ENCODE measurements at places on chromosomes 5 and 9.

DNA sequence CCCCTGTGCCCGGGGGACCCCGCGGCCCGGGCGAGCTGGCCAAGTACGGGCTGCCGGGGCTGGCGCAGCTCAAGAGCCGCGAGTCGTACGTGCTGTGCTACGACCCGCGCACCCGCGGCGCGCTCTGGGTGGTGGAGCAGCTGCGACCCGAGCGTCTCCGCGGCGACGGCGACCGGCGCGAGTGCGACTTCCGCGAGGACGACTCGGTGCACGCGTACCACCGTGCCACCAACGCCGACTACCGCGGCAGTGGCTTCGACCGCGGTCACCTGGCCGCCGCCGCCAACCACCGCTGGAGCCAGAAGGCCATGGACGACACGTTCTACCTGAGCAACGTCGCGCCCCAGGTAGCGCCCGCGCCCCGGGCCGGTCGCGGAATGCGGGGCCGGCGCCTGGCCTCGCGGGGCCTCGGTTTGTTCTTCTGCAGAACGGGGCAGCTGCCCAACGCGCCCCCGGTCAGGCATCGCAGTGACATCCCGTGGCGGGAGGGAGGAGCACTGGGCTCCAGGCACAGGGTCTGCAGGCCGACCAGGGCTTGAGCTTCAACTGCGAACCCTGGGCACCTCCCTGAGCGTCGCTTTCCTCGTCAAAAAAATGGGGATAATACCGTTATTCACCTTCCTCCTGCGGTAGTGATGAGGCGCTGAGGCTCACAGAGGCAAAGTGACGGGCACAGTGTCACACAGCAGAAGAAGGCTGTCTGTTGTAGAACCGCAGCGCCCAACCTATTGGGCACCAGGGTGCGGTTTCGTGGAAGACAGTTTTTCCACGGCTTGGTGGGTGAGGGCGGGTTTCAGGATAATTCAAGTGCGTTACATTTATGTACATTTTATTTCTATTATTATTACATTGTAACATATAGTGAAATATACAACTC is 777 bp downstream of the ENDOG start:
- peak; percentile 29 for DNase-seq

DNA sequence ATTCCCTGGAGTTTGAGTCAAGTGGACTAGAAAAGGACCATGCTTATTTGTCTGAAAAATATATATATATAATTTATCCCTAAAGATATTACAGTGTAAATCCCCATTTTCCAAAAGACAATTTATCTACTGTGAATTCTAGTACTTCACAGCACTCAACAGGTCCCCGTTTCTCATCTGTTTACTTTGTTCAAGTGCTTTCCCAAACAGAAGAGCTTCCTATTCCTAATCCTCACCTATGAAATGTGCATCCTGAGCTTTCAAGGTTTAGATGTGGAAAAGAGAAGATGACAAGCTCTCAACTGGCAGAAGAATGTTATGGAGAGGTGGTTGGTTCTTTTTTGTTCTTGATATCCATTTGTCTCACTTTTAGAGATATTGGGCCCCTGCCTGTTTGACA is 401.6 kb upstream of the ZNF608 start:
- DNase-seq, result no peak

- no peak for DNase-seq
Measured at GRCh38 chr5:167779644-167780043, 511.8 kb upstream of the WWC1 start.

DNA sequence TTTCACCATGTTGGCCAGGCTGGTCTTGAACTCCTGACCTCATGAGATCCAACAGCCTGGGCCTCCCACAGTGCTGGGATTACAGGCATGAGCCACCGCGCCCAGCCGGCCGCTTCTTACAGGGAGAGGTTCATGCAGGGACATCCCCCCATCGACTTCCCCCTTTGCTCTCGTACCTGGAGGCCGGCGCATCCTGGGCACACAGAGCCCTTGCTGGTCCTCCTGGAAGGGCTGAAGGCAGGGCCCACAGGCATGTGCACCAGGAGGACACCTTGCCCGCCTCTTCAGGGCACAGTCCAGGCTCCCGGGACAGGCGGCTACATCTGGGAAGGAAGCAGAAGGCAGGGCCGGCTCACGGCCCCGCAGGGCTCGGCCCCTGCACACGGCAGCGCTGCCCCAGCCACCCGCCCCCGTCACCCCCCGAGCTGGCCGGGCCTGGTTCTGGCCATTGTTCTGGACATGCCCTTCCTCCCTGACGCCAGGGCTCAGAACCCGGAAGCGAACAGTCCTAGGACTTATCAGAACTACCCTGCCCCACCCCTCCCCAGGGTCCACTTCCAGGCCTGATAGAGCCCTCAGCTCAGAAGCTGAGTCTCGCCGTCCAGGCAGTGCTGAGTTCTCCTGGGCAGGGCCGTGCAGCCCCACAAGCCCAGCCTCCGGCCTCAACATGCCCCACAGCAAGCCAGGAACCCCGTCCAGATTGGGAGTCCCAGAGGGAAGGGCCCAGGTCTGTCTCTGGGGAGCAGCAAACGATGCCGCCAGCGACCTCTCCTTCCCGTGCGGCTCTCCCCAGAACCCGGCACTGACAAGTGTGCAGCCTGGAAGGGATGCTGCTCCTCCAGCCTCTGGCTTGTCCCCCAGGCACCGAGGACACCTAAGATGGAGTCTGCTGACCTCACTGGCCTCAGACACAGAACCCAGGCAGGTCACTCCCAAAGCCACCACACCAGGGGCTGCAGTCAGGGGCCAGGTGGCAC is 2.9 kb downstream of the NPDC1 start:
- no peak for DNase-seq

DNA sequence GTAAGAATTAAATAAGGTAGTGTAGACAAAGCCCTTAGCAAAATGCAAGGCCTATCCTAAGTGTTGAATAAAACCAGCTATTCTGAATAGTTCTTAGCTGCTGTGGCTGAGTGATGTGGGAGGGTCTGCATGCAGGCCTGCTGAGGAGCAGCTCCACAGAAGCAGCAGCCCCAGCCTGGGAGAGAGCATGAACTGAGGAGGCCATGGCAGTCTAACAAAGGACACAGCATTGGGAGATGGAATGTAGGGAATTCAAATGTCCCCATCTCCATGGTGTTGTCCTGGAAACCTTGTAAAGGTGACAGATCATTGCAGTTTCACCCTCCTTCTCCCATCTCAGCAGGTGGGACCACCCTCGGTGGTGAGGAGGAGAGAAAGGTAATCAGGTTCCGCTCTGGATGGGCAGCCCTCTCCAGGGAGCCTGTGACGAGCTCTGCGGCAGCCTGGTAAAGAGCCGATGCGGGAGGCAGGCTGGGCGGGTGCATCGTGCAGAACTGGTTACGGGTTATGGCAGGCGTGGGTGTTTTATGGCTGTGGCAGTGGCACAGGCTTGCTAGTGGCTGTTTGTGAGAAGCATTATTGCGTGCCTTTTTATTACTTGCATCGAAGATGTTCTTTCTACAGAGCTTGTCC is 199.9 kb upstream of the GLRA1 start:
- DNase-seq, result no peak

DNA sequence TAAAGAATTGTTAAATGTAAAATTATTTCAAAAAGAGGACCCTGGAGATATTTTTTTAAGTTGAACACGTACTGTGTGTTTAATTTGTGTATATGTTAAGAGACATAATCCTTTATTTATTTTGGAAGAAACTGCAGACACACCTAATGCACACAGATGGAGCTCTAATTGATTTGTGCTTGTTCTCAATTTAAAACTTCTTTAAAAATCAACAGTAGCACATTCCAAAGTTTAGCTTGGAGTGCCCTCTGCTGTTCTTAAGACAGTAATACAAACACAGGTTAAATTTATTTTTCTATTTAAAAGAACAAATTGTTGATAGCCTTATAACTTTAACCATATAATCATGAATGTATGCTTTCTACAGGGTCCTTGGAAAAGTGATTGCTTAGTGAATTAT is 277.6 kb upstream of the ADAMTS16 start:
- peak; percentile 59 for DNase-seq

GRCh38 chr9:136361047-136361753 is 2.3 kb downstream of the DNLZ start:
- DNase-seq, result no peak

- DNase-seq, result no peak
Measured at GRCh38 chr5:2291146-2291840, 408.6 kb upstream of the IRX4 start.

DNA sequence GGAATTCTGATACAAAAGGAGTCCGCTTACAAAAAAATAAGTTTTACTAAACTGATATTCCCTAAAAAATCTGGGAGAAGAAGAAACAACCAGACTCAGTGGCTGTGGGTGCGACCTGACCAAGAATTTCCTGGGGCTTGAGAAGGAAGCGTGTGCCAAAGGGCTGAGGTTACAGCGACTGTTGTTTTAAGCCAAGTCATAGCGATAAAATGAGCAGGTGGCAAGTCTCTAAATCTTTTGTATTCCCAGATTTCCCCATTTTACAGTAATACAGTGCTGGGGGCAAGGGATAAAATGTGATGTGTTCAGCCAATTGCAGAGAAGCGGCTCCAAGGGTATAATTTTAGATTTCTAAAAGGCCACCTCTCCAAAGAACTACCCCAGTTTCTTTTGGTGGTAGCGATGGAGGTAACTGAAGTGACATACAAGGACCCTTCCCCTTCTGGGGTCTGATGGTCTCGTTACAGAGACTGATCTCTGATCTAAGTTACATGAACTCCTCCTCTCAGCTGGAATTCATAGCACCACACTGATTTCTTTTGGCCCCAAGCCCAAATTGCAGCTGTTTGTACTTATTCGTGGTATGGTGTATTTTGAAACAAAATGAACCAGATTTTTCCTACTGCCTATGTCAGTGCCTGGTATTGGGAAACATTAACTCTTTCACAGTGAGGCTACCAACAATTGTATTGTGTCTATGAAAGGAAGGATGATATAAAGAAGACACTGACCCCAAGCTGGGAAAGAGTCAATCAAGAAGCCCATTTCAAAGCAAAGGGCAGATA is 41.6 kb downstream of the LPAR1 start:
- no peak for DNase-seq

DNA sequence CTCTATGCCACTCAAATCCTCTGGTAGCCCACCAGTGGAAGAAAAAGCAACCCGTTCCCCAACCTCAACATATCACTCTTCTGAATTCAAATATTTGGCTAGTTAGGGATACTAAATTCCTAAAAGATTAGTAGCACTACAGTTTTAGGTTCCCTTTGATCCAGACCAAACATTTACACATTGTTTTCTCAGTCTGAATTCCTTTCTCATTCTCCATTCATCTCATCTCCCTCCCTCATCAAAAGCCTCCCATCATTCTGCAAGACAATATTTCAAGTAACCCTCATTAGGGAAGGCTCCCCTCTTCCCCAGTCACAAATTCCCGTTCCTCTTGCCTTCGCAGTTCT is 26.3 kb downstream of the ADAM19 start:
- no peak for DNase-seq

- DNase-seq, result peak; percentile 32
Measured at GRCh38 chr5:148839960-148840359, 13.5 kb downstream of the ADRB2 start.

- no peak for DNase-seq
Measured at GRCh38 chr5:166286832-166287231, 2004.6 kb upstream of the WWC1 start.

DNA sequence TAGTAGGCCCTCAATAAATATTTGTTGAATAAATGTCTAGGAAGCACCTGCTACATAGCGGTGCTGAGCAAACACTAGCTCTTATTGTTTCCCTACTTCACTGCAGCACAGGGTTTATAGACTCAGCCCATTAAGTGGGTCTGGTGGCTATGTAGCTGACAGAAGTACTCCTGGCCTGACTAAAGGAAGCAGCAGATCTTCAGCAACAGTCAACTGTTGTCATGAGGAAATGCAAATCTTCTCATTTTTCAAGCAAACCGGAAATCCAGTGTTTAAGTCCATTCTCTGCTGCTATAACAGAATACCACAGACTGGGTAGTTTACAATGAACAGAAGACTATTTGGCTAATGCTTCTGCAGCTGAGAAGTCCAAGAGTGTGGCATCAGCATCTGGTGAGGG is 2.8 kb upstream of the TEX10 start:
- no peak for DNase-seq

DNA sequence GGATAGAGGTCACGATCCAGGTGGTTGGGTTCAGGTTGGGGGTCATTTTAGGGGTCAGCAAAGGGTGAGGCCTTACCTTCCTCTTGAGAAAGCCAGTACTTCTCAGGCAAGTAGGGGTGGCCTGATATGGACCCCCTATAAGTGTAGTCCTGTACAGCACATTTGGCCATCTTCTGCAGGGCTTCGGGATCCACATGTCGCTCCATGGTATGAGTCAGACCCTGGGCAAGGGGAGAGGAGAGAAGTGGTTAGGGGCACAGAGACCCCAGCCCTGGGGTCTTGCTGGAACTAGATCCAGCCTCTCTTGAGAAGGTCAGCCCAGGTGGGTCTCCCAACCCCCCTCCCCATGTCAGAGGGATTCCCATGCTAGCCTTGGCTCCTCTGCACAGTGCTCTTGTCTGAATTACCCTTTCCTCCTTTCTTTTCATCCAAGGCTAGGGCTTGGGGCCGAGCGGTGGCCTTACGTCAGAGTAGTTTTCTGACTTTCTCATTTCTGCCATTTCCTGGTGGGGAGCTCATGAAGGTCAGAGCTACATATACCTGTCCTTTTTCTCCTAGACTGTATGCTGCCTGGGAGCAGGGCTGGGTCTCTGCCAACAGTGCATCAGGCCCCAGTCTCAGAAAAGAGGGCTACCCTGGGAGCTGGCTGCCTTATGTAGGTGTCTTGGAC is 9.0 kb upstream of the MYORG start:
- DNase-seq, result no peak

- DNase-seq, result no peak
Measured at GRCh38 chr5:9197881-9198260, 348.0 kb downstream of the SEMA5A start.

- DNase-seq, result peak; percentile 97
Measured at GRCh38 chr9:18393340-18394130, 80.4 kb upstream of the ADAMTSL1 start.

- DNase-seq, result peak; percentile 85
Measured at GRCh38 chr9:113215132-113215531, 5.9 kb downstream of the FKBP15 start.

DNA sequence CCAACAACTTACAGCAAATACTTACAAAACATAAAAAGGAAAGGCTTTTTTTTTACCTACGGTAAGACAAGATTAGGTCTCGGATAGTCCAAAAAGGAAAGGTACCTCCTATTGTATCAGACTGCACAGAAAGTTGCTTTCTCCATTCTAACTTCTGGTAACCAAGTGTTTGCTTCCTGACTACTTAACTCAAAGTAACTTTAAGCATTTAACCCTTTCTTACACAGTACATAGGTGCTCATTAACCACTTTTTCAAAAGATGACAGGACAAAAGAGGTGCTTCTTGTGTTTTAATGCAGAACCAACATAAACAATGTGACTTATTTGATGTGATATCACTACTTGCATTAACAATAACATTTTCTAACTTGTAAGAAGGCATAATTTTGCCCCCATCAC is 23.1 kb downstream of the PWWP2A start:
- DNase-seq, result no peak

DNA sequence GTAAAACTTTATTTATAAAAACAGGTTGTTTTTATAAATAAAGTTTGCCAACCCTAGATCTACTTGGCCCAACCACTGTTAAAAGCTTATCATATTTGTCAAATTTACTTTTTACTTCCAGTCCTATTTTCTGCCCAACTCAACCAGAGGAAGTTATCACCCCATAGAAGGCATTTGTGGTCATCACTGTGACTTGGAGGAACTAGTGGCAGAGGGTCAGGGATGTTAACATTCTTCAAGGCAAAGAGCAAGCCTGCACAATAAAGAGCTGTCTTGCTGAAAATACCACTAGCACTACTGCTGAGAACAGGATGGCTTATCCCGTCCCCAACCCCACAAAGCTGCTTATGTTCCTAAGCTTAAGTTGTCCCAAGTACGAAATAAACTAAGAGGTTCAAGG is 22.3 kb downstream of the TTC33 start:
- DNase-seq, result no peak

Measured in epithelial cell of esophagus (primary cell).